ENCODE measurements at places on chromosomes 7 and 10.

GRCh38 chr10:5888351-5888750 is 1.3 kb downstream of the ANKRD16 start:
- DNase-seq, result peak; percentile 53

GRCh38 chr10:11161096-11161495 is 143.4 kb downstream of the CELF2 start:
- no peak for DNase-seq

DNA sequence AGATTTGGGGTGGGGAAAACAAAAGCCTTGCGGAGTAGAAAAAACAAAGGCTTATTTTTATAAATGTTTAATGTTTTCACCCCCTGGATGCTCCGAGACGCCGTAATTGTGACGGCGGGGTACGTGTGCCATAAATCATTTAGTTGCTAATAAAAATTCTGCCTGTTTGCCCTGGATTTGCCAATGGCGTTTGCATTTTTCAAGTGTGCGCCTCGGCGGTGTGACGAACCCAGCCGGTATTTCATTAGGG is 2.5 kb upstream of the TNRC18 start:
- no peak for DNase-seq

- DNase-seq, result peak; percentile 18
Measured at GRCh38 chr10:7756360-7756992, 31.3 kb downstream of the KIN start.

DNA sequence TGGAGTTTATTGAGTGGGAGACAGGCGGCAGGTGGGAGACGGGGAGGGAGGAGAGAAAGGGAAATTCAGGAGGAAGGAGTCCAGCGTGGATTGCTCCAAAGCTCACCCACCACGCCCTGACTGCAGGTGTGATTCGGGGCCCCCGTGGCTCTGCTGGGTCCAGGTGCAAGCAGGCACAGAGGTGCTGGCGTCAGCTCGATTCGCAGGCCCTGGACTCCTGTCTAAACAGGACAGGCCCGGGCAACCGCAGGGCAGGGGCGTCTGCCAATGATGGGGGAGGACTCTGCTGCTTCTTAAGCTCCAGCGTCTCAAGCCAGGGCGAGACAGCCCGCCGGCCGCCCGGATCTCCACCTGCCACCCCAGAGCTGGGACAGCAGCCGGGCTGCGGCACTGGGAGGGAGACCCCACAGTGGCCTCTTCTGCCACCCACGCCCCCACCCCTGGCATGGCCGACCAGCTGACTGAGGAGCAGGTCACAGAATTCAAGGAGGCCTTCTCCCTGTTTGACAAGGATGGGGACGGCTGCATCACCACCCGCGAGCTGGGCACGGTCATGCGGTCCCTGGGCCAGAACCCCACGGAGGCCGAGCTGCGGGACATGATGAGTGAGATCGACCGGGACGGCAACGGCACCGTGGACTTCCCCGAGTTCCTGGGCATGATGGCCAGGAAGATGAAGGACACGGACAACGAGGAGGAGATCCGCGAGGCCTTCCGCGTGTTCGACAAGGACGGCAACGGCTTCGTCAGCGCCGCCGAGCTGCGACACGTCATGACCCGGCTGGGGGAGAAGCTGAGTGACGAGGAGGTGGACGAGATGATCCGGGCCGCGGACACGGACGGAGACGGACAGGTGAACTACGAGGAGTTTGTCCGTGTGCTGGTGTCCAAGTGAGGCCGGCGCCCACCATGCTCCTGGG is at the start of gene CALML3:
CALML3 (plus strand) TSS at position 321 of the 920 bp plus-strand sequence; CDS start at position 446, 125 bp downstream.
- DNase-seq, result no peak

DNA sequence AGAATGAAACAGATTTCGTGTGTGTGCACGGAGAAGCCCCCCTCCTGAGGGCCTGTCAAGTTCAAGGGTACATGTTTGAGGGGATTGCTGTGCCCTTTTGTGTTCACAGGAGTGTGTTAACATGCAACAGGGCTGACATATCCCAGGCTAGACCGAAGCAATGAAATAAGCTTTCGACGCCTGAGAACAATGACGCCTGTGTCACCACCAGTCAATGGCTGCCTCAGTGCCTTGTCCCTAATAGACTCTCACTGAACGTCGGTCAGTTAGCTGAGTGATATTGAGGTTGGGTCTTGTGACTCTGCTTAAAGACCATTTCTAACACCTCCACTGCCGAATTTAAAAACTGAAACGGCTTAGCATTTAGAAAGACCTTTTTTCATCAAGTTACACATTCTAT is 175.2 kb upstream of the TCF7L2 start:
- DNase-seq, result peak; percentile 24

DNA sequence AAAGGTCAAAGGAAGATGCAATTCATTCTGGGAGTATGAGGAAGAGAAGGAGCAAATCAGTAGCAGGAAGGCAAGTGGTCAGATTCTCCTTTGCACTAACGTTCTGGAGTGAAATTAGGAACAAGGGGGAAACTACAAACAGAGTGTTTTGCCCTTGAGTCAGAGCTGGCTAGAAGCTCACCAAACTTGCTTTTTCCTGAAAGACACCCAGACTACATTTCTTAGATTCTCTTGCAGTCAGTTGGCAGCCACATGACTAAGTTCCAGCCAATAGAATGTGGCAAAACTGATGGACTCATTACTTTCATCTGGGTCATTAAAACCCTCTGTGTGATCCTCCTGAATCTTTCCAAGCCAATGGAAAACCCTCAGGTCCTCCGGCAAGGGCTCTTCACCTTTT is 18.6 kb upstream of the DLX5 start:
- no peak for DNase-seq

DNA sequence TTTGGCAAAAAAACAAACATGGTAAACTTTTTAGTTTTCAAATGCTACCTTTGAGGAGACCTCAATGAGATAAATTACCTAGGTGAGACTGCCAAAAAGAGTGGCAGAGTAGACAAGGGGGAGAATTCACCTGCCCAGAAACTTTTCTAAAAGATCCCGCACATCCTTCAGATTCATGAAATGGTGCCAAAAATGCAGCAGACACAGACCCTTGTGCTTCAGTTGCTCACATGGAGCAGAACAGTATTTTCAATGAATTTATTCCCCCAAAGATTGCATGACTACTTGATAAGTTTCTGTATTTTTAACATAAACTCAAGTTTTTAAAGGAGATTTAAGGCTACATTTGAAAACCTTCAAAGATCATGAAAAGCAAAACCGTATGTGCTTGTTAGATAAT is 270.0 kb downstream of the TRIL start:
- DNase-seq, result no peak

DNA sequence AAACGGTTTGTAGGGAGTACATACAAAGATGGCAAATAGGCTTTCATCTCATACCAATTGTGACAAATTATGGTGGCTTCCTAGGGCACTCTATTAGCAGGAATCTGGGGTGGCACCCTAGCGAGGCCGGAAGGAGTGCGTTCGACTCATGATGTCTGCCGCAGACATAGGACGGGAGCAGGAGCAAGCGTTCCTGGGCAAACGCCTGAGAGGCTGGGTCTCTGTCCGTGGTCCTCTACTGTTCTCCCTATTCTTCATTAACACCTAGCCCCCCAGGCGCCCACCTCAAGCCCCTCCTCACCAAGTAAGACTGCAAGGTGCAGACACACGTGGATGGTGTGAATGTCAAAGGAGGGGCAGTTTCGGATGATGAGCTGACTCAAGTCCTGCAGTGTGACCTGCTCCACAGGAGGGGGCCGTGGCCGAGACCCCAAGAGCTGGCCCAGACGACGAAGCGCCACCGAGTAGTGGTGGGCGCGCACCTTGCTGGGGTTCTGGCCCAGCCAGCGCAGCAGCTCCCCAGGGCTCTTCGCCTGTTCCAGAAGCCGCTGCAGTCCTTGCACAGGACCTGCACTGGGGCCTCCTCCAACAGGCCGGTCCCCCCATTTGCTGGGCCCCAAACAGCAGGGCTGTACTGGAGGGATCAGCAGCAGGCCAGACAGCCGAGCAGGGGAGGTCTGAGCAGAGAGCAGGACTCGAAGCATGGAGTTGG is 1.3 kb downstream of the FASTK start:
- no peak for DNase-seq

GRCh38 chr7:64999165-65000004 is 7.1 kb downstream of the ERV3-1 start:
- no peak for DNase-seq

DNA sequence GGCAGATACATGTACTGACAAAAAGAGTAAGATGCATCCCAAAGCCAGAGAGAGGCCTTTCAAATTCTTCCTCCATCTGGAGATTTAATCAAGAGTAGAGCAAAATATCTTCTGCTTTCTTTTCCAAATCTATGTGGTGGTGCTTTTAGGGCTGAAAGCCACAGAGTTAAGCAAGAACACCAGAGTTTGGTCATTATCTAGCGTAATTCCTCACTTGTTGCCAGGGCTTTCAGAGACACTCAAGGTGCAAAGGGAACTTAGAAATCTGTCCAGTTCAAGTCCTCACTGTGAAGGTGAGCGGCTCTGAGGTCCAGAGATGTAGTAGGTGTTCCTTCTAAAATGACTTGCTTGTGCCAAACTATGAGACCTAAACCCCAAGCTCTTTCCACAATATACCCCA is 10.9 kb upstream of the NFE2L3 start:
- DNase-seq, result no peak

GRCh38 chr10:7986851-7987250 is 67.6 kb upstream of the GATA3 start:
- DNase-seq, result no peak

DNA sequence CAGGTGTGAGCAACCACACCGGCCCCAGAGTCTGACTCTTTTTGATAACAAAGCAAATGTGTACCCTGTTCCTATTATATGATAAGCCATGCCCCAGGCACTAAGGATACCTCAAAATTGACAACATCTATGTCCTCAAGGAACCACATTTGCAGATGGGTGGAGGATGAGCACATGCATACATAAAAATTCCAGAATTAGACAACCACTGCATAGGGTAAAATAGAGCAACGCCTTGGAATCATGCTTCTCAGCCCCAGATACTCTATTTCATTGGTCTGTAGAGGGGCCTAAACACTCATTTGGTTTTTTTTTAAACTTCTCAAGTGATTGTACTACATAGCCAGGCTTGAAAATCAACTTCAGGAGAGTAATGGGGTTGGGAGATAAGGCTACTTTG is 78.7 kb downstream of the SLC25A13 start:
- no peak for DNase-seq

- DNase-seq, result no peak
Measured at GRCh38 chr7:27994639-27995038, 186.0 kb downstream of the JAZF1 start.

GRCh38 chr10:95788830-95789229 is 32.9 kb downstream of the ENTPD1 start:
- DNase-seq, result no peak

GRCh38 chr7:18225067-18225466 is 197.4 kb upstream of the PRPS1L1 start:
- DNase-seq, result no peak

DNA sequence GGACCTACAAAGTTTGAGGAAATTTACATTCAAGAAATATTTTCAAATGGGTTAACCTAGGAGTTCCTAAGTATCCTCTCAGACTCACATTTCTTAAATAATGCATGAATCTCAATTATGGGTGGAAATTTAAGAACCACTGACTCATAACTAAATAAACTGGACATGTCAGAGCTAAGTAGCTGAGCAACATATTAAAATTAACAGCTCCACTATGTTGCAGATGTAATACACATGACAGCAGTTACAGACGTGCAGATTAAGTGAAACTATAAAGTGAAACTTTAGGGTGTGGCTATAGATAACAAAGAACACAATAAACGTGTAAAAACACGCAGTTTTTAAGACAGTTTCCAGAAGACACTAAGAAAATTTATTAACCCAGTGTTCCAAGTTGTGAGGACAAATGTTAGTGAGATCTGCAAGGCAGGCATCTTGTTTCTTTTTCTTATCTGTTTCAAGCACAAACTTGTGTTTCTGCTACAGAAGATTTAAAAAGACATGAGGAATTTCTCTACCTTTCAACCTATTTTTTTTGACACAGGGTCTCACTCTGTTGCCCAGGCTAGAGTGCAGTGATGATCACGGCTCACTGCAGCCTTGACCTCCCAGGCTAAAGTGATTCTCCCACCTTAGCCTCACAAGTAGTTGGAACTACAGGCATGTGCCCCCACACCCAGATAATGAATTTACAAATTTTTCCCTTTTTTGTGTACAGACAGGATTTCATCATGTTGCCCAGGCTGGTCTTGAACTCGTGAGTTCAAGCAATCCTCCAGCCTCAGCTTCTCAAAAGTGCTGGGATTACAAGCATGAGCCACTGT is 25.3 kb downstream of the DNMBP start:
- no peak for DNase-seq
